ENCODE measurements at places on chromosomes 5 and 9.

DNA sequence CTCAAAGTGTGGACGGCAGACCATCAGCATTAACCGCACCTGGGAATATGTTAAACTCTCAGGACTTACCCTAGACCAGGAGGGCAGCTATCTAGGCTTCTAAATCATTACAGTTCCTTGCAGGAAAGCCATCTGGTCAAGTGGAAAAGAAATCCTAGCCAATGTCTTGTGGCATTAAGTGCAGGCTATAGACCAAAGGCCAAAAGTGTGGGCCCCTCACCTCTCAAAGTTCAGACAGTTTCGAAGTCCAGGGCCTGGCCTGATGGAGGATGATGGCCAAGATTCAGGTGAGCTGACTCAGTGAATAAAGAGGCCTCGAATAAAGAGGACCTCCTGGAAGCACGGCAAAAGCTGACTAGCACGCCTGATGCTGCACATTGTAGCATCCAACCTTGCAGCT lies 24.0 kb upstream of the PTPN3 start:
- DNase-seq: no peak

DNA sequence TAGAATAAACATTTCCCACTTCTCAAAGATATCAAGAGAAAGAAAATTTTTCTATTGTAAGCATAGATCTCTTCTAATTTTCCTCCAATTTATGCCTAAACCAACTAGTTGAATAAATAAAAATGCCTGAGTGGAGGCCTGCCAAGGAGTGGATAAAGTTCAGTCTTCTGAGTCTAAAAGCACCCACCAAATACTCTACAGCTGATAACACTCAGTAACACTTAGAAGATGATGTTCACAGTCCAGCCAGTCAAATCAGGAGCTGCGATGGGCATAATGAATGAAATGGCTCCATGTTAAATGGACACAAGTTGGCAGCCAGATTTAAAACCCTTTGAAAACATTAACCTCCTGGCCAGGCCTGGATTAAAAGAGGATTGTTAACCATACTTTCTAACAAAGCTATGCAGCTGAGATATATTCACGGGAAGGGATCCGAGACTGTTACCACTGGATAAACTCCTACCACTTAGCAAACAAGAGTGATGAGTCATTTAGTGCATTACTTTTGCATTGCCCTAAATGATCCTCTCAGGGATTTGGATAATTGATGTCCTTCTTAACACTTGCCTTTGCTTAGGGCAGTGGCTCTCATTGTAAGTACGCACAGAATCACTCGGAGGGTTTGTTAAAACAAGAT lies 63.7 kb upstream of the CCDC112 start:
- DNase-seq: no peak

- no peak for DNase-seq
These were observed at the start of gene BHMT for GRCh38 chr5:79111387-79111959. Gene BHMT (plus strand): TSS chr5:79111809. CDS start chr5:79111886, 77 bp downstream.

- no peak for DNase-seq
These were observed 26.5 kb downstream of the HMCN2 start for GRCh38 chr9:130292106-130292505.

GRCh38 chr9:126783949-126784348 lies 20.9 kb upstream of the ZBTB43 start:
- peak; percentile 14 for DNase-seq

DNA sequence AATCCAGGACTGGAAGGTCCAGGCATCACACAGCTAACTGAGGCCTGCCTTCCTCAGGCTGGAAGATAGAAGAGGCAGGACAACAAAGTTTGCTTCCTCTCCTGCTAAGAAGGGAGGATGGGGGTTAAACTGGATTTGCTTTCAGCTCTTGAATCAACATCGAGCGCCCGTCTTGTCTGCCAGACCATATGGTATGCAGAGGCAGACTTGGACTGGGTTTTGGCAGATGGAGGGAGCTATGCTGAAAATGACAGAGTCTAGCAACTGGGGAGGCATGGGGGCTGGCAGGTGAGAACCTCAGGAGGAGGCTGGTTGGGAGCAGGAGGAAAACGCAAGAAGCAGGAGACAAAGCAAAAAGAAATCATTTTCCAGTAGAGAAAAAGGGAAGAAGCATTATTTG lies 289.5 kb upstream of the IL12B start:
- no peak for DNase-seq

DNA sequence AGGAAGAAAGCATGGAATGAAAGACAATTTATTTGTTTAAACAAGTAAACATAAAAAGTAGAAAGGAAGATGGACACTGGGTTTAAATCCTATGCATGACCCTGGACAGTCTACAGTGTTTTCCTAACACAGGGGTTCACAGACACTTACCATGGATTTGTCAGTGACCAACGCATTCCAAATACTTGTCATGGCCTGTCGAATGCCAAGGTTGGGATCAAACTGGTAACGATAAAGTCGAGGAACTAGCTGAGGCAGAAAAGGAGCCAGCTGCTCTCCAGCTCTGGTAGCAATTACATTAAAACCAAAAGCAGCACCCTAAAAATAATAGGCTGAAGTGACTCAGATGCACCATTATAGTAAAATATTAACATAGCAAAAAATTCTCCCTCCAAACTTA lies 59.4 kb upstream of the OR2K2 start:
- DNase-seq: no peak

DNA sequence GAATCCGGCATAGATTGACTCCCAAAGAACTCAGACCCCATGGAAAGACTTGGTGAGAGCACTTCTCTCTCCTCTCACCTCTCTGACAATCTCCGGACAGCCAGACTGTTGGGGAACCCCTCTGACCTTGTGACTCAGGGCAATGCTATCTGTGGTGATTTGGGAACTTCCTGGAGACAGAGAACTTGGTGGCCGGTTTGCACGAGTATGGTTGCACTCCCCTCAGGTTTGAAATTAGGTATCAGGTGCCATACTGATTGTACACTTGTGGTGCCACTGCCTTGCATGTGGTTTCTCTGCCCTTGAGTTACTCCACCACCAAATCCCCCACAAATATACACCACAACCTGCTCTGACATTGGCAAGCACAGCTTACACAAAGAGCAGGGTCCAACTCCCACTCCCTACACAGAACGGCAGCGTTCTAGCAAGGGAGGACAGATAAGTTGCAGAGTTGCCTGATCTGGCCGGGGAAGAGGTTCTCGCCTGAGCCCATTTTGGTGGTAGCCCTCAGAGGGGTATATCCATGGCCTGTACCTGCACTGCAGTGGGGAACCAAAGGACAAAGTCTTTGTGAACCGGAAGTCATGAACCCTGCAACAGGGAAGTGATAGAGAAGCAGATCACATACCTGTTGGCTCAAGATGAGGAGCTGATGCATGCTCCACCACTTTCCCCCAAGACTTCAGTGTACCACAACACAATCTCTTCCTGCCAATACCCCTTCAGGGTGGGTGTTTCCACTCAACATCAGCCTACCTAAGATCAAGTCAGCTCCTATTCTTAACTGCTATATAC lies 255.1 kb downstream of the MCTP1 start:
- DNase-seq: no peak

DNA sequence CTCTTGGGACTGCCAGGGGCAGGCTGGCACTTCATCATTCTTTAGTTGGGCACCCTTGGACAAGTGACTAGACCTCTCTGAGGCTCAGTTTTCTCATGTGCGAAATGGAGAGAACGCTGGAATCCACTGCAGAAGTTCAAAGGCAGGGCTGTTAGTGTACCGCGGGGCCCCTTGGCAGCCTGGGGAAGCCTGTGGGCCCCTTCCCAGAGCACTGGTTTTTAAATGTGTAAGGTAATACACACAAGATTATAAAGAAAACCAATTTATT lies 209.5 kb upstream of the MVB12B start:
- no peak for DNase-seq

DNA sequence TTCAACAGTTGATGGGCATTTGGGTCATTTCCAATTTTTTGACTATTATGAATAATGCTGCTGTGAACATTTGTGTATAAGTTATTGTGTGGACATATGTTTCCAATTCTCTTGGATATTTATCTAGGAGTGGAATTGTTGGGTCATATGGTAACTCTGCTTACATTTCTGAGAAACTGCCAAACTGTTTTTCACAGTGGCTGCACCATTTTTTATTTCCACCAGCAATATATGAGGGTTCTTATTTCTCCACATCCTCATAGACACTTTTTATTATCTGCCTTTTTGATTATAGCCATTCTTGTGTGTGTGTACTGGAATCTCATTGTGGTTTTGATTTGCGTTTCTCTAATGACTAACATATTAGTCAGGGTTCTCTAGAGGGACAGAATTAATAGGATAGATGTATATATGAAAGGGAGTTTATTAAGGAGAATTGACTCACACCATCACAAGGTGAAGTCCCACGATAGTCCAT lies 14.7 kb upstream of the MED27 start:
- no peak for DNase-seq

DNA sequence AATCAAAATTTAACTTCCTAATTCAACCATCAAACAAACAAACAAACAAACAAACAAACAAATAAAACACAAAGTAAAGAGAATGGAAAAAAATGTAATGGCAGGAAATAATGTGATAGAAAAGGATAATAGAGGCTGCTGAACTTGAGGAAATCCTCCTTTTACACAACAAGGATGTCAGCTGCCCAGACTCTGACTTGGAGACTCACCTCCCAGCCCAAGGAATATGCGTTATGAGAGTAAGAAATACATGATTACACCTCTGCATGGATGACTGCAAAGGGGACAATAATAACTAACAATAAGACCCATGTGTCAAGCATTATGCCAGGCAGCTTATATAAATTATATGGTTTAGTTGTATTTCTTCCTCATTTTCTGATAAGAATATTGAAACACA lies 46.6 kb upstream of the JAK2 start:
- DNase-seq: no peak

GRCh38 chr5:76303921-76304320 lies 99.2 kb upstream of the IQGAP2 start:
- DNase-seq: no peak

DNA sequence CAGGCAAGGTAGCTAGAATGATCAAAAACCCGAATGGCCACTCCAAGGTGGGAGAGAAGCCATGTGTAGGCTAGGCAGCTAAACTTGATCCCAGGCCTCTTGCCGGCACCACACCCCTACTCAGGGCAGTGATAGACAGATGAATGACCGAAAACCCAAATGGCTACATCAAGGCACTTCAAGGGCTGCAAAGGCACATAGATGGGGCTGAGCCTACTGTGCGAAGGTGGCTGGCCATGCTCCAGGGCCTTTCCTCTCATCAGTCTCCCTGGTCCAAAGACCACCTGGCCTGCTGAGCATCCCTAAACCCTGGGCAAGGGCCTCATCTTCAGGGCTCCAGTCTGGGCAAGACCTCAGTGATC lies 3.7 kb upstream of the TIFAB start:
- DNase-seq: no peak

DNA sequence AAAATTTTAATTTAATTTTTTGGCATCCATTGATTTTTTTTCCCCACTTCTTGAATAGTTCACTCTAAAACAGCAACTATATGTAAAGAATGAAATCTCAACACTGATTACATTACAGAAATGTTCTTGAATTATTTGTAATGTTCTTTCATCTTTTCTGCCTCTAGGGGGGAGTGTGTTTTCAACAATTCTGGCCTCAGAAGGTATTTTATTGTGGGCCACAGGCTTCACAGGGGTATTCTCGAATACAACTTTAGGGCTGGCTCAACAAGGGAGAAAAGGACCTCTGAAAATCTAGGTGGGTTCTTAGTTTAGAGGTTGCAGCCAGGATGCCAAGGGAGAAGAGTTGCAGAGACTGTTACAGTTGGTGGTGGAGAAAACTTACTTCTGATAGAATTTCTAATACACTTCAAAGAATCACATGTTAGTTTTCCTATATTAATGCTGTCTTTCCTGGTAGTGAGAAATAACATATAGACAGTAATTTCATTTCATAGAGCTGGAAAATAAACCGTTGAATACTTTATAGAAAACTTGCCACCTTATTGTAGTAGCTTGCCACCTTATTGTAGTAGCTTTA lies 3.6 kb upstream of the NPR3 start:
- no peak for DNase-seq

DNA sequence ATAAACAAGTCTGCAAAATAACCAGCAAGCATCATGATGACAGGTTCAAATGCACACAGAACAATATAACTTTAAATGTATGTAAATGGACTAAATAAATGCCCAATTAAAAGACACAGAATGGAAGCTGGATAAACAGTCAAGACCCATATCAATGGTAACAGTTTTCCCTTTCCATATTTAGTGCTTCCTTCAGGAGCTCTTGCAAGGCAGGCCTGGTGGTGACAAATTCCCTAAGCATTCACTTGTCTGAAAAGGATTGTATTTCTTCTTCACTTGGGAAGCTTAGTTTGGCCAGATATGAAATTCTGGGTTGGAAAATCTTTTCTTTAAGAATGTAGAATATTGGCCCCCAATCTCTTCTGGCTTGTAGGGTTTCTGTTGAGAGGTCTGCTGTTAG lies 120.2 kb upstream of the RASA1 start:
- DNase-seq: no peak

DNA sequence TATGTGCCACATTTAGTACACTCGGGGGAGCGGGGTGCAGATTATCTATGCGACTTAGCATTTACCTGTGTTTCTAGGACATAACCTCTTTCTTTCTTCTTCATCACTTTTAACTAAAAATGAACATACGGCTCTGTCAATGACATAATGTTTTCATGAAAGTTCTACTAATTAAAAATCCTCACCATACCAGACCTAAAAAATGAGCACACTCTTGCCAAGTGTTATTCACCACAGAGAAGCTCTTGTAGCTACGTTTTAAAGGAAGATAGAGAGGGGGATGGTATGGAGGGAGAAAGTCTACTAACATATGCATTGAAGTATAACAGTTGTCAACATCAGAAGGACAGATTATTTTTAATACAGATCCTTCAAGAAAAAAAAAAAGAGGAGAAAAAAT lies 1.6 kb downstream of the CDH10 start:
- DNase-seq: no peak

DNA sequence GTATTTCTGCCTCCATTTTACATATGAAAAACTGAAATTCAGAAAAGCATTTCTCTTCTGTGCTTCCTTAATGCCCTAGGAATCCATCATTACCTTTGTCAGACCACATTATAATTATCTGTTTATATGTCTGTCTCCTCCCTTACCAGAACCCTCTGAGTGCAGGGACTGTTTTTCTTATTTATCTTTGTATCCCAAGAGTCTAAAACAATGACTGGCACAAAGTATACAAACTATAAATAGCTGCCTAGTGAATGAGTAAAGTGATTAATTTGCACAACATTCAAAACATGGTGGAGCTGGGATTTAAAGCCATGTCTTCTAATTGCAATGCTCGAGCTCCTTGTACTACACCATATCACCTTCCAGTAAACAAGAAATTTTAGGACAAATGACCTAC lies 49.3 kb upstream of the HK3 start:
- no peak for DNase-seq
